Placental epithelial cell (primary cell): ENCODE measurements at places on chromosomes 11 and 22. TPM values are rescaled to one million over a fixed set of nuclear protein-coding genes. Genes with fewer than 3 reads are reported as not detected.

NLRP10 gene
- total RNA-seq: 4.7 and 47.7 TPM in 2 replicates

SULT4A1 gene
- total RNA-seq: 0.11 and 0.39 TPM in 2 replicates

KLHDC7B gene
- 0.11 and 0.79 TPM in 2 replicates for total RNA-seq

MS4A4A gene
- not detected in 2 replicates for total RNA-seq

VWCE gene
- total RNA-seq: 0.39 and 0.65 TPM in 2 replicates

RIBC2 gene
- total RNA-seq: 0.65 and 2.0 TPM in 2 replicates

CD248 gene
- total RNA-seq: 53.7 and 73.0 TPM in 2 replicates
